ENCODE measurements at places on chromosomes 3 and 15.

- no peak for DNase-seq
Observed at GRCh38 chr15:74956648-74957475, at the start of gene RPP25. Gene RPP25 (minus strand): TSS chr15:74956772. CDS start chr15:74956583, 189 bp downstream.

GRCh38 chr3:188742755-188743550, 428.8 kb upstream of the TPRG1 start:
- DNase-seq = no peak

GRCh38 chr3:26522919-26523318, 99.7 kb upstream of the LRRC3B start:
- no peak for DNase-seq

DNA sequence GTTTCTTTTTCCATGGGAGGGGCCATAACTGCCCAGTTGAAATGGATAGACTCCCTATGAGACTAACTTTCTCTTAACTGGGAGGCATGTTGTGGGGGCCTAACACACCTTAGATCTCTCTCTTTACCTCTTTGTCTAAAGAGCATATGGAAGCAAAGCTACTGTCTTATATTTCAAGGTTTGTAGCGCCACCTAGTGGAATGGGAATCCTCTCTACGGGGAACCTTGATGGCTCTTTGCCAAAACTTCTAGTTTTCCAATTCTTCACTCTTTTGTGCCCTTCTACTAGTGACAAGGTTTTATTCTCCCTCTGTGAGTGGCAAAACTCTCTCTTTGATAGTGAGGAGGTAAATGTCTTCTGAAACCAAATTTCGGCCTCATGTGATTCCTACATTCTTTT, 1030.4 kb upstream of the CADM2 start:
- no peak for DNase-seq

GRCh38 chr15:60649845-60650548, 171.1 kb upstream of the ICE2 start:
- DNase-seq = no peak

DNA sequence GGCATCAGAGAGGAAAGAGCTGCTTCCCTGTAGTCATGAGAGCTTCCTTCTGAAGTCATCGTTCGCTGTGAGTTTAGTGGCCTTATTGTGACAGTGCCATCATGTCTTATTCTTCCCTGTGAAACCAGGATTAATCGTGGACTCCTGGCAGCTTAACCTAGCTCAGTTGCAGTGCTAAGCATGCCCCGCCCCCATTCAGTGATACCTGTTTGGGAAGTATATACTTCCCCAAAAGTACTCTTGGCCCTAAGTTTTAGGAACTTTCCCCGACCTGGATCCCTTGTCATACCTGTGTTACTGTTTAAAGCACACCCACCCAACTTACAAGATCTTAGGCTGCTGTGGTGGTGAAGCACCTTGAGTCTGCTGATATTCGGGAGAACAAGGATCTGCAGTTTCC, 32.1 kb upstream of the TIMP4 start:
- DNase-seq = no peak

DNA sequence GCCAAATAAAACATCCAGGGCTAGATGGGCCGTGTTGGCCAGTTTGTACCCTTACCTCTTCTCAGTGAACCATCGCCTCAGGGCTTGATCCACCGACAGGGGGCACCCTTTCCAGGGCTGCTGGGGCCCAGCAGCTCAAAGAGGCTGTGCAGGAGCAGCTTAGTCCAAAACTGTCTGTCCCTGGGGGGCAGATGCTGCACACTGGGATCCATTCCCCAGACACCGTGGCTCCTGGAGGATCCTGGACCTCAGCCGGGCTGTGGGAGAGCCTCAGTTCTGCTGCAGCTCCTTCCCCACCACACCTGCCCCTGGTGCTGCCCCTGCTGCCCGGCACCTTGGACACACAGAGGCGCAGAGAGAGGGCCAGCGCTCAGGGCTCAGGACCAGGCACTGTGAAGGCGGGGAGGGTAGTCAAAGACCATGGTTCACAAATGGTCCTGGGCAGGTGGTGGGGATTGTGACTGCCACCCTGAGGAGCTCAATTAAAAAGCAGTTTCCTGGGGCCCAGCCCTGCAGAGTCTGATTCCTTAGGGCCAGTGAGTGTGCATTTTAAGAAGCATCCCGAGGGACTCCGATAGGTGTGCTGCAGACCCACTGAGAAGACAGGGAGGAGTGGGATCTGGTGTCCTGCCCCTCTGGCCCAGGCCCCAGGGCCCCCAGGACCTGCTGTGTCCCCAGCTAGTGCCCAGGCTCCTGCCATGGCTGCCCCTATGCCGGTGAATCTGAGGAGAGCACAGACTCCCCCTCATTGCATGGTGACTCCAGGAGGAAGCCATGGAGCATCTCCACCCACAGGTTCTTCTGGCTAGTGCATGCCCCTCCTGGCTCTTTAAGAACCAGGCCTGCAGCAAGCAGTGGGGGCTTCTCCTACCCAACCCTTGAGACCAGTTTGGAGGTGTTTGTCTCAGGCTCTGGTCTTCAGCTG, 86.5 kb upstream of the PRR20G start:
- DNase-seq = no peak

DNA sequence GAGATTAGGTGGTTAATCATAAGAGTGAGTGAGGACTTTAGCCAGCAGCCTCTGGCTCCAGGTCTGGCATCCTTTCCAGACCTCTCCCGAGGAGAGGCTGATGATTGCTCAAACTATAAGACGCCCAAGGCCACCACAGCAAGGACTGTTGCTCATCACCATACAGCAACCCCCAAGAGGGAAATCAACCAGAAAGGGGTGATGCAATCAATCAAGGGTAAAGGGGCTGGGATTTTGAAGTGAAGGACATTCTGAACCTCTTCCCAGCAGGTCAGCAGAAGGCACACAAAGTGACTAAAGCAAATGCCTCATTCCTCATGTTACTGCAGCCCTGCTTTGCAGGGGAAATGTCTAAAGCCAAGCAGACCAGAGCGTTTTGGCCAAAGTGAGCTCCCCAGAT, 247.3 kb upstream of the IGF1R start:
- DNase-seq = no peak

DNA sequence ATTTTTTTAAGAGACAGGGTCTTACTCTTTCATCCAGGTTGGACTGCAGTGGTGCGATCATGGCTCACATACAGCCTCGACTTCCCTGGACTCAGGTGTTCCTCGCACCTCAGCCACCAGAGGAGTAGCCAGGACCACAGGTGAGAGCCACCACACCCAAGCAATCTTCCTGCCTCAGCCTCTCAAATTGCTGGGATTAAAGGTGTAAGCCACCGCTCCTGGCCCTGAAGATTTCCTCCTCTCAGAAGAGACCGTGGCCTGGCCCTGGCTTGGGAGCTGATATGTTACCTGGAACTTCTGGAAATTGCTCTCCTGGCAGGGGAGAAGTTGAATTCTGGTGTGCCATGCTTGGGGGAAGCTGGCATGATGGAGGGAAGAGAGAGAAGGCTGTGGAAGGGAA, 36.2 kb downstream of the PPCDC start:
- no peak for DNase-seq

DNA sequence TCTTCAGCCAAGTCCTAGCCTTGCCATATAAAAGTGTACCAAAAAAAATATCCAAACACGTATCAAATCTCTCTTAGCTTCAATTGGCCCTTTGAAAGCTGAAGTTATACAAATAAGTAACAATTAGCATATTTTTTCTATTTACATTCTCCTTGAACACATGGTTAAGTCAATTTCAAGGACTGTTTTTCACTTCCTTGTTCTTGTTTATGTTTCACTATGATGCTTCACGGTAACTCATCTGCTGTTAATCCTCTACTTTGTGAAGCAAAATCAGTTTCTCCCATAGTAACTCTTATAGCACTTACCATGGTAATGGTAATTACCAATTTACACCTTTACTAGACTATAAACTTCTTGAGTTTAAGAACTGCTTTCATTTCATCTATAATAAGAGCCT, 10.6 kb upstream of the SPRED1 start:
- DNase-seq = no peak

DNA sequence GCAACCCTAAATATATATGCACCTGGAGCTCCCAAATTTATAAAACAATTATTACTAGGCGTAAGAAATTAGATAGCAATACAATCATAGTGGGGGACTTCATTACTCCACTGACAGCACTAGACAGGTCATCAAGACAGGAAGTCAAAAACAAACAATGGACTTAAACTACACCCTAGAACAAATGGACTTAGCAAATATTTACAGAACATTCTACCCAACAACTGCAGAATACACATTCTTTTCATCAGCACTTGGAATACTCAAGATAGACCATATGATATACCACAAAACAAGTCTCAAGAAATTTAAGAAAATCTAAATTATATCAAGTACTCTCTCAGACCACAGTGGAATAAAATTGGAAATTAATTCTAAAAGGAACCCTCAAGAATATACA, 201.5 kb downstream of the OSBPL10 start:
- DNase-seq = no peak

DNA sequence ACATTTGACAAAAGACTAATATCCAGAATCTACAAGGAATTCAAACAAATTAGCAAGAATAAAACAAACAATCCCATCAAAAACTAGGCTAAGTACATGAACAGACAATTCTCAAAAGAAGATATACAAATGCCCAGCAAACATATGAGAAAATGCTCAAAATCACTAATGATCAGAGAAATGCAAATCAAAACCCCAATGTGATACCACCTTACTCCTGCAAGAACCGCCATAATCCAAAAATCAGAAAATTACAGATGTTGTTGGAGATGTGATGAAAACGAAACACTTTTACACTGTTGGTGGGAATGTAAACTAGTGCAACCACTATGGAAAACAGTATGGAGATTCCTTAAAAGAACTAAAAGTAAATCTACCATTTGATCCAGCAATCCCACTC, 79.4 kb downstream of the SNTN start:
- DNase-seq = no peak

DNA sequence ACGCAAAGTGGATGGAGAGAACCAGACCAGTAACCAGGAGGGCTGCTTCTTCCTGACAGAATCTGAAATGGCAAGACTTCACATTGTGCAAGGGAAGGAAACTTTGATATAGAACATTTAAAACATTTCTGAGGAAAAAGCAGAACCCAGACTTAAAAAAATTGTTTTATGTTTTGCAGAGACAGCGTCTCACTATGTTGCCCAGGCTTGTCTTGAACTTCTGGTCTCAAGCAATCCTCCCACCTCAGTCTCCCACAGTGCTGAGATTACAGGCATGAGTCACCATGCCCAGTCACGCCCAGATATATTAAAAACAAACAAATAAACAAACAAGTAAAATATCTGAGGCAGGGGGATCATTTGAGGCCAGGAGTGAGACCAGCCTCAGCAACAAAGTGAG, 46.2 kb downstream of the CRTAP start:
- DNase-seq = no peak

DNA sequence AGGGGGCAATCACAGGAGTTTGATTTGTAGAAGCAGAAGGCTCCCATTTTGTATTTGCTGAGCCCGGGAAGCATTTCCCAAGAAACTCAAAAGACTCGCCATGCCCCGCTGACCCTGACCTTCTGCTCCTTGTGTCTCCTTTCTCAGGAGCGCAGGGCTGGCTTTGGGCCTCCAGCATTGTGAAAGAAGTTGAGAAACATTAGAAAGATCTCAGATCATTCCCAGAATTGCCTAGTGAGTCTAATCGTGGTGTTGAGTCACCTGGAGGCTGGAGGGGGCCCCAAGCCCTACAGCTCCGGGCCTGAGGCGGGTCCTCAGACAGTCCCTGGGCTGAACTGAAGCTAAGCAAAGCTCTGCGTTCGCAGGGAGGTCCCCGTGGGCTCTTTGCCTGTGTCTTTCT, 10.9 kb upstream of the PIGZ start:
- peak; percentile 23 for DNase-seq

DNA sequence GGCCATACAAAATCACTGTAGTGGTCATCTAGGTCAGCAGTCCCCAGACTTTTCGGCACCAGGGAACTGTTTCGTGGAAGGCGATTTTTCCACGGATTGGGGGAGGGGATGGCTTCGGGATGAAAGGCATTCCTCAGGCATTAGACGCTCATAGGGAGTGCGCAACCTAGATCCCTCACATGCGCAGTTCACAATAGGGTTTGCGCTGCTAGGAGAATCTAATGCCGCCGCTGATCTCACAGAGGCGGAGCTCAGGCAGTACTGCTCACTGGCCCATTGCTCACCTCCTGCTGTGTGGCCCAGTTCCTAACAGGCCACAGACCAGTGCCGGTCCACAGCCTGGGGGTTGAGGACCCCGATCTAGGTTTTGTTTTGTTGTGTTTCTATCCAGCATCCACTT, 200.1 kb downstream of the SLC9A9 start:
- DNase-seq = no peak

- DNase-seq = no peak
Observed at GRCh38 chr3:49519296-49519695, 35.0 kb upstream of the BSN start.

GRCh38 chr3:45761831-45762230, 34.5 kb downstream of the SLC6A20 start:
- no peak for DNase-seq

- DNase-seq = no peak
Observed at GRCh38 chr3:24905266-24905665, 410.6 kb upstream of the THRB start.

GRCh38 chr15:92155934-92156333, 237.7 kb upstream of the ST8SIA2 start:
- DNase-seq = no peak

- no peak for DNase-seq
Observed at GRCh38 chr3:126491221-126492013, 15.7 kb upstream of the ZXDC start.

GRCh38 chr3:45909542-45909941, 23.2 kb downstream of the CCR9 start:
- DNase-seq = no peak

GRCh38 chr3:177039490-177040274, 157.6 kb downstream of the TBL1XR1 start:
- DNase-seq = no peak

DNA sequence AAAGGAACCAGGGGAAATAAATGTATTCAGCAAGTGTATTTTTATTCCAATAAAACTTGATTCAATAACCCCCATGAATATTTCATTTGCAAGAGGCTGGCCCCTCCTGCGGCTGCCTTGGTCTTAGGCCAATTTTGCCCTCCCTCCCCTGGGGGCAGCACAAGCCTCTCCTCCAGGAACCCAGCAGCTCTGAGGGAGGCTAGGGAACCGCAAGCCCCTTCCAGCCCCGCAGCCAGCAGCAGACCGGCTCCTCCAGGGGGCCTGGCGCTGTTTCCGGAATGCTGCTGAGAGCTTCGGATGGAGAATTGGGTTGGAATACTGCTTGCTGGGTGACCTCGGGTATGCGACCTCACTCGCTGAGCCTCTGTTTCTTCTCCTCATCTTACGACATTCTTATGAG, 150.1 kb downstream of the RAB11A start:
- DNase-seq = no peak

- DNase-seq = no peak
Observed at GRCh38 chr15:65066635-65067316, 1.0 kb downstream of the RASL12 start.

GRCh38 chr15:57172925-57173324, 203.4 kb upstream of the CGNL1 start:
- no peak for DNase-seq

DNA sequence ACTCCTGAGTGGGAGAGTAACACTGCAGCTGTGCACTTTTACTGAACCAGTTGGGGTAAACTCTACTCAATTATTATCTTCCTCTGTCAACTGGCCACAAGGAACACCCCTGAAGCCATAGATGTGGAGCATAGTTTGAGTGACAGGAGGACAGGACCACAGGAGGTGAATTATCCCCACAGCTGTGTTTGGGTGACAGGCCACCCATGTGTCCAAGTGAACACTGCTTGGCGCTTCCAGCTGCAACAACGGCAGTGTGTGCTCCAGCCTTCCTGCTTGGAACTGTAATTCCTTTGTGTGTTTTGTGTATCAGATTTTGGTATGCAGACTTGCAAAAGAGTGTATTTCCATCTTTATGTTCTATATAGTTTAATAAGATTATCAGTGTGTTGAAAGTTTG, 20.2 kb upstream of the TSPAN3 start:
- no peak for DNase-seq

All from fibroblast of skin of left quadriceps (primary cell).